ENCODE measurements at places on chromosomes 11 and 22. TPM values are rescaled to one million over a fixed set of nuclear protein-coding genes. Genes with fewer than 3 reads are reported as not detected.
A peak's percentile ranks its signal among the peaks of the same experiment; 100 is the strongest.

DNA sequence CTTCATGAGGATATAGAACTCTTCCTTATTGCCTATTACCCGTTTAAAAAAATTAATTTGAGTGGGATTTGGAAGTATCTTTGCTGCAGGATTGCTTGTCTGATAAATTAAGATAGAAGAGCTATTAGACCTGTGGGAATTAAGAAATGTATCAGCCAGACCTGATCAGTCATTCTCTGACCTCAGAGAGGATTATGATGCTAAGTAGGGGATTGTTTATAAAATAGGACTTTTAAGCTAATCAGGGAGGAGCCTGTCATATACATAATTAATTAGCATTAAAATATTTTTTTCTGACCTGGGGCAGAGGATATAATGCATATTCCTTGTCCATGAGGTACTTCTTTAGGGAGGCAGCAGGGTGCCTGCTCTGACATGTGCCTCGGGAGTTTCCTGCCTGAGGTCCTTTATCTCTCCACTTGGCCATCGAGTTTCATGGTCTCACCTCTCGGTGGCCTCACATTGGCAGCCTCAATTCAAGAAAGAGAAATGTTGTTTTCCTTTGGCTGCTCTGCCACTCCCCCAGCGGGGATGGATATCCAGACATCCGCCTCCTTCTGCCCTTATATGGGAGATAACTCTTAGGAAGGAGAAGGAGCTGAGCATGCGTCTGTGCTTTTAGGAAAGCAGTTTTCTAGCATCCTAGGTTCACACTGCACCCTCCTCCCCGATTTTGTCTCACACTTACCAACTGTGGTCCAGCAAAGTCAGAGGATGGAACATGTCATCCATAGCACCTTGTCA, 41.1 kb downstream of the DIXDC1 start:
- peaks cover 3% of the 10 kb centered on the region for H3K4me1 ChIP-seq
- H3K36me3 ChIP-seq, result no peaks in the 10 kb centered on the region
- H3K27ac ChIP-seq, result no peak overlapping the region

GRCh38 chr22:40422558-40423309, 52.3 kb downstream of the SGSM3 start:
- no peak for DNase-seq
- H3K27ac ChIP-seq, result no peak overlapping the region
- H3K36me3 ChIP-seq, result peaks cover 40% of the 10 kb centered on the region
- H3K4me3 ChIP-seq, result no peak overlapping the region
- no peaks in the 10 kb centered on the region for H3K4me1 ChIP-seq

- H3K27me3 ChIP-seq, result no peaks in the 10 kb centered on the region
- peaks cover 21% of the 10 kb centered on the region for H3K4me1 ChIP-seq
- no peaks in the 10 kb centered on the region for H3K36me3 ChIP-seq
- H3K4me3 ChIP-seq, result no peak overlapping the region
- H3K27ac ChIP-seq, result peak overlapping the region; percentile 85
Observed at GRCh38 chr11:35029979-35030682, 108.8 kb upstream of the CD44 start.

DNA sequence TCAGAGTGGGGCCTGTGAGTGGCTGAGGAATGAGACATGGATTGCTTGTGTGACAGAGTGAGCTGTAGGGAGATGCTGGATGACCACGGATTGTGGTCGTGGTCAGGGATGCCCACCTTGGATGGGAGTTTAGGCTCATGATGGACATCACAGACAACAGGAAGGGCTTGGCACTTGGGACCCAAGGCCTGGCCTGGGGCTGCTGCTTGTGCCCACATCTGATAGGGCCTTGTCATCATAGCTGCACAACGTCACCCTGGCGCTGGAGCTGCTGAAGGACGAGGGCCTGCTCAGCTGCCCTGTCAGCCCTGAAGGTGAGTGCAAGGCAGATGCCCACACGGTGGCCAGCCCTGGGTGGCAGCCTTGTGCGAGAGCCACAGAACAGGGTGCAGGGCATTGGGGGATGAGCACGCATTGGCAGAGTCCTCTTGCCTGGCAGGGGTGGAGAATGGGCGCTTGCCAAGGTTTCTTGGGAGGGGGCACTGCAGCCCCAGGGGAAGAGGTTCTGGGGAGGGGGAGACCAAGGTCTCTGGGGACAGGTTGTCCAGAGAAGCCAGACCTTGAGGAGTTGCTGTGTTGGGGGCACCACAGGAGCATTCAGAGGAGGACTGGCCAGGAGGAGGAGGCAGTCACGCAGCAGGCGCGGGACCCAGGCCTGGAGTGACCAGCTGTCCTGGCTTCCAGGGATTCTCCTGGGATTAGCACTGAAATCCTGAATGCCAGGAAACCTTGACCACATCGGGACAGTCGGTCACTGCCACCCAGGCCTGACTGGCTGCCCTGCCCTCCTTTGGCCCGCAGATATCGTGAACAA, 25.0 kb downstream of the PARVG start:
- no peaks in the 10 kb centered on the region for H3K36me3 ChIP-seq
- no peak overlapping the region for H3K27ac ChIP-seq
- H3K4me1 ChIP-seq, result peaks cover 5% of the 10 kb centered on the region

GRCh38 chr11:133127741-133128140, 404.6 kb downstream of the OPCML start:
- DNase-seq, result no peak
- no peak overlapping the region for H3K27ac ChIP-seq
- no peak overlapping the region for H3K4me3 ChIP-seq
- no peaks in the 10 kb centered on the region for H3K27me3 ChIP-seq
- H3K4me1 ChIP-seq, result no peaks in the 10 kb centered on the region

APOBEC3H gene
- 0.20 TPM for polyA plus RNA-seq

DNA sequence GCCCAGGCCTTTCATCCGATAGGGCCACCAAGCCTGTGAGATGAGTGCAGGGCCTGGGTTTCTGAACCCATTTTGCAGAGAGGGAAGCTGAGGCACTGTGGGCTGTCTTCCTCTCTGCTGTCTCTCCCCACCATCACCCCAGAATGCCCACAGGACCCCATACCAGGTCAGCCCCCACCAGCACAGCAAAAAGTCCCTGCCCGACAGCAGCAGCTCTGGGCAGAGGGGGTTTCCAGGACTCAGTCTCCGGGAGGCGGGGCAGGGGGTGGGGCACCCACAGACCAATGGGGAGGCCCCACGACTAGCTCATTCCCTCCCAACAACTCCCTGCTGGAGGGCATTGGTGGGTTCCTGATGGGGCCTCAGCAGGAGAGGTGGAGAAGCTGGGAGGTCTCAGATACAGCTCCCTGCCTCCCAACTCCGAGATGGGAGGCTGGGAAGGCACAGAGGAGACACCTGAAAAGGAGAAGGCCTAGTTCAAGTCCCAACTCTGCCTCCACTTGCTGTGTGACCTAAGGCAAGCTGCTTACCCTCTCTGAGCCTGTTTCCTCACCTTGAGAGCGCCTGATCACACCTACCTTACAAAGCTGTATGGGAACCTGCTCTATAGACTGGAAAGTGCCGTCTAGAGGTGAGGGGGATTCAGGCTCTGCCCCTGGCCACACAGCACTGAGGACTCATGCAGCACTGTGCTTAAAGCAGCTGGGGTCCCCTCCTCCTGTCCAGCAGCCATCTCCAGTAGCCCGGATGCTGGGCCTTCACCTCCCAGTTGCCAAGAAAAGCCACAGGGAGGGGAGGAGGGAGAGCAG, 3.5 kb downstream of the CBX7 start:
- H3K36me3 ChIP-seq, result no peaks in the 10 kb centered on the region
- DNase-seq, result no peak
- H3K27ac ChIP-seq, result no peak overlapping the region
- H3K4me1 ChIP-seq, result peaks cover 3% of the 10 kb centered on the region
- H3K27me3 ChIP-seq, result peaks cover 7% of the 10 kb centered on the region

DNA sequence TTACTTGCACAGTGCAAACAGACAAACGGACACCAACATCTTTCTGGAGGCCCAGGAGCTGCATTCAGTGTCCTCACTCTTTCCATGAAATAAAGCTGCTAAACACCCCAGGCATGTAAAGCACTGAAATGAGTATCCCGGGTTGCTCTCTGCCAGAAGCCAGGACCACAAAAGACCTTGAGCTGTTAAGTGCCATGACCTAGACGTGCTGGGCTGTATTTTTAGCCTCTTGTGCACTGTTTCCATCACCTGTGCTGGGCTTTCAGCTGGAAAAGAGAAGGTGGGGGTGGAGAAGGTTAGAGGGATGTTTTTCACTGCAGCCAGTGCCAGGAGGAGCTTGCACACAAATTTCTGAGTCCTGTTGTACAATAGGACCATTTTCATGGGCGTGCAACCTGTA, 3.4 kb upstream of the KREMEN1 start:
- H3K36me3 ChIP-seq, result no peaks in the 10 kb centered on the region
- no peak overlapping the region for H3K4me3 ChIP-seq
- peaks cover 3% of the 10 kb centered on the region for H3K27me3 ChIP-seq
- no peak overlapping the region for H3K27ac ChIP-seq
- no peak for DNase-seq
- H3K4me1 ChIP-seq, result peaks cover 3% of the 10 kb centered on the region

MS4A8 gene
- not detected for polyA plus RNA-seq

- no peaks in the 10 kb centered on the region for H3K4me1 ChIP-seq
- H3K27me3 ChIP-seq, result no peaks in the 10 kb centered on the region
- H3K36me3 ChIP-seq, result no peaks in the 10 kb centered on the region
Observed at GRCh38 chr11:72203163-72203562, 11.2 kb downstream of the FOLR1 start.

HTR3A gene
- not detected for polyA plus RNA-seq

- DNase-seq, result peak; percentile 50
- no peaks in the 10 kb centered on the region for H3K36me3 ChIP-seq
- no peak overlapping the region for H3K4me3 ChIP-seq
Observed at GRCh38 chr11:127552446-127552845, 551.9 kb upstream of the KIRREL3 start.

GRIK4 gene
- 0.33 TPM for polyA plus RNA-seq

DNA sequence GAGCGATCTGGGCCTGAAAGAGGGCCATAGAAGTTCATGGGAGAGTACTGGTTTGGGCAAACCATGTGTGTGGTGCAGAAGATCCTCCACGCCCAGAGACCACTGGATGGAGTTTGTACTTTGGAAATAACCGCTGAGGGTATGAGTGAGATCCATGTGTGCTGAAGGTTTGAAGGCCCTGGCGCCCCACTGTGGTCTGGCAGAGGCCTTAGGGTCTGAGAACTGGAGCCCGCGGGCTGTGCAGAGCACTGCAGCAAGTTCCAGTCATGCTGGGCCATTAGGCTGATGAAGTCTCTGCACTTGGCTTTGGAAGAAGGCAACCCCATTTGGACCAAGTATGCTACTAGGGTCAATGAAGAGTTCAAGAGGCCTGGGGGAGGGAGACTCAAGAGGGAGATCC, 186.4 kb downstream of the BUD13 start:
- H3K4me1 ChIP-seq, result no peaks in the 10 kb centered on the region
- no peak overlapping the region for H3K27ac ChIP-seq
- peaks cover 5% of the 10 kb centered on the region for H3K27me3 ChIP-seq
- H3K4me3 ChIP-seq, result no peak overlapping the region
- no peaks in the 10 kb centered on the region for H3K36me3 ChIP-seq

- no peak for DNase-seq
- H3K36me3 ChIP-seq, result no peaks in the 10 kb centered on the region
- no peak overlapping the region for H3K4me3 ChIP-seq
Observed at GRCh38 chr11:120642196-120642894, 130.8 kb downstream of the GRIK4 start.

TRIM49 gene
- polyA plus RNA-seq, result not detected

DNA sequence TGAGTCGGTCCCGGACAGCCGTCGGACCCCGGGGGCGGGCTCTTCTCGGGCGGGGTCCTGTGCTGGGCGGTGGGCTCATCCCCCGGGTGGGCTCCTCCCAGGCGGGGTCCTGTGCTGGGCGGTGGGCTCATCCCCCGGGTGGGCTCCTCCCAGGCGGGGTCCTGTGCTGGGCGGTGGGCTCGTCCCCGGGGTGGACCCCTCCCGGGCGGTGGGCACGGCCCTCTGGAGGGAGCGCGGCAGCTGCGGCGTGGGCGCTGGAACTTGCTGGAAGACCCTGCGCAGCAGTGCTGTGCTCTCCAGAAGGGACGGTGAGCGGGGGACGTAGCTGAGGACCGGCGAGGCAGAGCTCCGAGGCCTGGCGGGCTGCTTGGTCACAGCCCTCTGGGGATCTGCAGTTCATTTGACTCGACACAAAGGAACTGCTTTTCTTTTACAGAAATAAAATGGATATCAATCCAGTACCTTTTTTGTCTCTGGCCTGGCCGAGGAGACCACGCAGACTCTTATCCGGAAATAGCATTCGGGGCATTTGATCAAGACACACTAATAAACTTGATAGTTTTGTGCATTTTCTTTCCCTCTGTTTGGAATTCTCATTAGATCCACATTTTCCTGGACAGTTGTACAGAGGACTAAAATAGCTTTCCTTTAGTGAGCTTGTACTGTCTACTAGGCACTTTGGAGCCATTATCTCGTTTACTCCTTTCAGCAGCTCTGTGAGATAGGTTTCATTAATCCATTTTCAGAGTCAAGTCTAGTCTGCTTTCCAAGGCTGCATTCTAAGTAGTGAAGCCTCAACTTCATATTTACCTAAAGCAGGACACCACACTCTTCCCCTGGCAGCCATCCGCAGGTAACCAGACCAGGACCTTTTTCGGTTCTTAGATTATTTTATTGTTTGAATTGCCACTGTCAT, 812 bp downstream of the JAM3 start:
- no peaks in the 10 kb centered on the region for H3K36me3 ChIP-seq
- peak; percentile 37 for DNase-seq
- peak overlapping the region; percentile 78 for H3K4me3 ChIP-seq
- H3K4me1 ChIP-seq, result no peaks in the 10 kb centered on the region

DNA sequence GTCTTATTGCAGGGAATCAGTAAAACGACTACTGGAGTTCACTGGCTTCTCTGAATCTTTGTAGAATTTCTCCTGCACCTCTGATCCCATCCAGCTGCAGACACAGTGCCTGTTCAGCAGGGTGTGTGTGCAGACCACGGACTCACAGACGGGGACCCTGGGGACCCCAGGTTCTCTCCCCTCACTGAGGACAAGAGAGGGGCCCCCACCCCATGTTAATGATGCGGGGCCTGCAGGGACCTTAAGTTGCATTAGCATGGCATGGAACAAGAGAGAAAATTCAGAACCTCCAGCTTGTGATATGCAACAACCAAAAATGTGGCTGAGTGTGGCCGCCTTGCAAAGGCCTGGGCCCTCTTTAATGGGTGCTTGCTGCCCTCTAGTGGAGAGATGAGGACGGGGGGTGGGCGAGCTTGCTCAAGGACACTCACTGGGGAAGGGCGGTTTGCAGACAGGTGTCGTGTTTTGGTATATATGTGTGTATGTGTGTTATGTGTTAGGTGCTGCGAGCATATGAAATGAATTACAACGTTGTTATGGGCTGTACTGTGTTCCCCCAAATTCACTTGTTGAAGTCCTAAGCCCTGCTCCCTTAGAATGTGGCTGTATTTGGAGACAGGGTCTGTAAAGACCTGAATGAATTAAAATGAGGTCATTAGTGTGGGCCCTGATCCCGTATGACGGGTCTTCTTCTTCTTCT, 84.4 kb upstream of the SEPTIN5 start:
- H3K4me1 ChIP-seq, result no peaks in the 10 kb centered on the region
- H3K27me3 ChIP-seq, result peaks cover 3% of the 10 kb centered on the region
- no peaks in the 10 kb centered on the region for H3K36me3 ChIP-seq
- peak; percentile 58 for DNase-seq
- no peak overlapping the region for H3K27ac ChIP-seq
- H3K4me3 ChIP-seq, result no peak overlapping the region

DNA sequence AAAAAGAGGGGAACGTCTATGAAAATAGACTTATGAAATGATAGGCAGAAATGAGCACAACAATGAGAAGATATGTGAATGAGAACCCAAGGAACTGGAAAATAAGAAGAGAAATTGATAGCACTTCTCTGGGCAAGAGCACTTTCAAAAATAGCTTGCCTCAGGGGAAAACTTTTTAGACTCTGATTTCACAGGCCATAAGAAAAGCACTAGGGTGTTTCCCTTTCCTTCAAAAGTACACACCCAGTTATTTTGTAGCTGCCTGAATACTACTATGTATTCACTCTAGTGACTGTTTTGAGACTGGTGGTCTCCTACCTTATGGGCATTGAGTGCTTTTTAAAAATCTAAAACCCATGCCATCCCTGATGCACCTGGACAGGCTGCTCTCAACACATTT, 172.3 kb upstream of the SOX6 start:
- no peak for DNase-seq
- H3K27me3 ChIP-seq, result no peaks in the 10 kb centered on the region
- no peaks in the 10 kb centered on the region for H3K36me3 ChIP-seq
